ENCODE measurements at places on chromosomes 4 and X. TPM values are rescaled to one million over a fixed set of nuclear protein-coding genes. Genes with fewer than 3 reads are reported as not detected.

TKTL2 gene
- total RNA-seq: not detected

SMIM10 gene
- under 0.01 TPM for total RNA-seq

NEIL3 gene
- 1.3 TPM for total RNA-seq

SPIN3 gene
- total RNA-seq: 6.0 TPM

NUP62CL gene
- total RNA-seq: 3.1 TPM

IL15 gene
- total RNA-seq: 5.5 TPM

Measured in tracheal epithelial cell (primary cell).